ENCODE measurements at places on chromosomes 6 and 20. TPM values are rescaled to one million over a fixed set of nuclear protein-coding genes. Genes with fewer than 3 reads are reported as not detected.

ZBTB2 gene
- total RNA-seq, result 17.0 TPM

ZNF391 gene
- total RNA-seq, result 0.20 TPM

HLA-DRB5 gene
- total RNA-seq, result not detected

B3GALT4 gene
- 0.70 TPM for total RNA-seq
